MM.1S (cell line): ENCODE measurements at places on chromosomes 3 and 15.

- H3K27me3 ChIP-seq: no peaks in the 10 kb centered on the region
- H3K4me1 ChIP-seq: peaks cover 9% of the 10 kb centered on the region; the same call in 1 of the 2 replicates
- H3K27ac ChIP-seq: no peak overlapping the region
- DNase-seq: no peak
- H3K4me3 ChIP-seq: no peak overlapping the region
Observed at GRCh38 chr15:92012881-92013280, 159.4 kb downstream of the SLCO3A1 start.

- H3K4me3 ChIP-seq: no peak overlapping the region
- DNase-seq: no peak
- H3K36me3 ChIP-seq: no peaks in the 10 kb centered on the region
- no peaks in the 10 kb centered on the region for H3K27me3 ChIP-seq
- H3K27ac ChIP-seq: no peak overlapping the region
- H3K4me1 ChIP-seq: peaks cover 12% of the 10 kb centered on the region
Observed at GRCh38 chr3:195101001-195101583, 169.9 kb downstream of the XXYLT1 start.

- no peak overlapping the region for H3K27ac ChIP-seq
- no peak for DNase-seq
Observed at GRCh38 chr3:59522550-59522949, 472.7 kb upstream of the CFAP20DC start.

- no peaks in the 10 kb centered on the region for H3K4me1 ChIP-seq
- no peaks in the 10 kb centered on the region for H3K36me3 ChIP-seq
- no peak within 1 kb of the TSS for H3K4me3 ChIP-seq
- no peaks in the 10 kb centered on the region for H3K27me3 ChIP-seq
- no peak within 1 kb of the TSS for H3K27ac ChIP-seq
- DNase-seq: no peak
Observed at GRCh38 chr3:51706788-51707731, at the start of gene GRM2. GRM2 (plus strand) TSS chr3:51707068; CDS start chr3:51708984, 1,916 bp downstream.

- DNase-seq: no peak
- H3K27ac ChIP-seq: no peak overlapping the region
- H3K27me3 ChIP-seq: no peaks in the 10 kb centered on the region
Observed at GRCh38 chr15:44128443-44128842, 66.6 kb downstream of the FRMD5 start.

DNA sequence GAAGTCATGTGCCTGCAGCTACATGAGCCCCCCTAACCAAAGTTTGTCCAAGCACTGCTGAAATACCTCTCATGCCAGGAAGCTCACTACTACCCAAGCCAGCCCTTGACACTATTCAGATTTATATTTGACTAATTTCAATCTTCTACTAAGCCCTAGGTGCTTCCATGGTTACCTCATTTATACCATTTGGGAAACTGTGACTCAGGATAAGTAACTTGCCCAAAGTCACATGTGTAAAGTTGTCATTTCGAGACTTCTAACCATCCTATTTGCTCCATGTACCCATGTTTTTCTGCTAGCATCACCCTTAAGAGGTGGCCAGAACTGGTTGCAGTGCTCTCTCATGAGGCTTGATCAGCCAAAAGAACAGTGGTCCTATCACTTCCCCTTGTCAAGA lies 20.7 kb upstream of the TIMP4 start:
- H3K36me3 ChIP-seq: no peaks in the 10 kb centered on the region
- H3K4me3 ChIP-seq: no peak overlapping the region
- DNase-seq: no peak
- H3K27me3 ChIP-seq: no peaks in the 10 kb centered on the region

DNA sequence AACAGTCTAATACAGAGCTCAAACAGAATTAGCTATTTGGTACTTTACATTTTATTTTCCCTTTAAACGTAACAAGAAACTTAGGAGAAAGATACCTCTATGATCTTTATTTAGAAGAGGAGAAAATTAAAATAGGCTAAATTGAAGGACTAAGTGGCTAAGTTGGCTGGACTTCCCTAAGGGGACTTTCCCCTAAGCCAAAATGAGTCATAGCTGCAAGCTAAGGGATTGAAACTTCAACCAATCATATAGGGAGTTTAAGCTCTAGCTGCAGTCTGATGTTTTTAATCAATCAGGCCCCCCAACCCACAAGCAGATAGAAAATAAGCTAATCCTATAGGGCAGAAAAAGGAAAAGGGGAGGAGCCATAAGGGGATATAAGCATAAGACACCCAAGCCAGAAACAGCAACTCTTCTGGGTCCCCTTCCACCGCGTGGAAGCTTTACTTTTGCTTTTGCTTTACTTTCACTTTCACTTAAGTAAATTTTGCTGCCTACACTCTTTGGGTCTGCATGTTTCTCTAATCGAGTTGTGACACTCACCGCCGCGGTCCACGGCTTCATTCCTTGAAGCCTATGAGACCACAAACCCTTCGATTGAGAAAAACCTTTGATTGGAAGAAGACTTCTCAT lies 1108.5 kb upstream of the EPHA6 start:
- H3K27ac ChIP-seq: no peak overlapping the region
- no peak overlapping the region for H3K4me3 ChIP-seq
- no peaks in the 10 kb centered on the region for H3K36me3 ChIP-seq
- no peaks in the 10 kb centered on the region for H3K4me1 ChIP-seq
